NAMALWA (cell line): ENCODE measurements at places on chromosomes 5 and 9.

DNA sequence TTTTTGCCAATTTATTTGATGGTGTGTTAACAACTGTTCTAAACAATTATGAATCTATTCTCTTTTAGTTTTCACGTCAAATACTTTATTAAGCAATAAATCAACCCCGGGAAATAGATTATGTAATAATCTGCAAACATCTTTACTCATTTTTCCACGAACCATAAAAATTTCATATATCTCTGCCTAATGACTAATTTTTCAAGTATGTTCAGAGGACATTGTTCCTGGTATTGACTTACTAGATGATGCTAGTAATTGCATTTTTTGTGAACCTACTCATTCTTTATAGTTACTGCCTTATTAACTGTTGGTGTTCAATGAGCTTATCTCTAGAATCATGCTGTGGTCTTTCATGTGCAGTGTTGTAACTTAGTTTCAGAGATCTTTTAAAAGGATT, 41.0 kb upstream of the FBN2 start:
- DNase-seq = no peak

DNA sequence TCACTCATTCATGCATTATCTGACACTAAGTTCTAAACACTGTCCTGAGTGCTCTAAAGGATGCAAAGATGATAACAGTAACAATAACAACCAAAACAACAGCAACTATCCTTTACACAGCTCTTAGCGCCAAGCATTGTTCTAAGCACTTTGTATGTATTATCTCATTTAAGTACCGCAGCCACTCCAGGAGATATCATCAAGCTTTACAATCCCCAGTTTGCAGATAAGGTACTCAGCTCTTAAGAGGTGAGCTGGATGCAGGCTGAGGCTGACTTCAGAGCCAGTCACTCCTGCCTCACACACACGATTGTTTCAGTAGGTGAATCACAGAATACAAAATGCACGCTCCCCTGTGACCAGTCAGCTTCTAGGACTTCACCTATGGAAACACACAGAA, 141.8 kb downstream of the PAX5 start:
- no peak for DNase-seq

DNA sequence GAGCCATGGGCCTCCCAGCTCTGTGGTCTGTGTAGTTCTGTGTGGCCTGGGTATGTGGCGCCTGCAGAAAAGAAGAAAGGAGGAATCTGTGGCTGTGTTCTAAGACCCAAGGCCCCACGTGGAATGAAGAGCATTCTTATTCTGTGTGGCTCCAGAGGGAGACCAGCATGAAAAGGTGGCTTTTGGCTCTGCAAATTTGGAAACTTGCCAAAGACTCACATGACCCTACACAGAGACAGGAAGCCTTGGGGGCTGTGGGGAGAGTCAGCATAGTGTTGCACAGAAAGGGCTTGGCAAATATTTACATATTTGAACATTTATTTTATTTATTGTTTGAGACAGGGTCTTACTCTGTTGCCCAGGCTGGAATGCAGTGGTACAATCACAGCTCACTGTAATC, 193.3 kb downstream of the TMEM38B start:
- DNase-seq = no peak

DNA sequence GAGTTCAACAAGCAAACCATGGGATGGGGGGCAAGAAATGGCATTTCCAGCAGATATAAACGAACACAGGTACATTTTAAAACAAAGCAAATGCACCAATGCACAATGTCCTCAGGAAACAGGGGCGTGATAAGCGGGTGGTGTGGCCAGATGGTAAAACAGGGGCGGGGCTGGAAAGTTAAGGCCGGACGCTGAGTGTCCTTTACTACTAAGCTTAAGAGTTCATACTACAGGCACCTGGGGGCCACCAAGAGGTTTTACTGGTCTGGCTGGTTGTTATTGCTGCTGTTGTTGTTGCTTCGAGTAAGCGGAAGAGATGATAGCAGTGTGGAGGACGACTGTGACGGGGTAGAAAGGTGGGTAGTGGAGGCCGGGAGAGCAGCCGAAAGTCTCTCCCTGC, 99.8 kb downstream of the ATPSCKMT start:
- no peak for DNase-seq

DNA sequence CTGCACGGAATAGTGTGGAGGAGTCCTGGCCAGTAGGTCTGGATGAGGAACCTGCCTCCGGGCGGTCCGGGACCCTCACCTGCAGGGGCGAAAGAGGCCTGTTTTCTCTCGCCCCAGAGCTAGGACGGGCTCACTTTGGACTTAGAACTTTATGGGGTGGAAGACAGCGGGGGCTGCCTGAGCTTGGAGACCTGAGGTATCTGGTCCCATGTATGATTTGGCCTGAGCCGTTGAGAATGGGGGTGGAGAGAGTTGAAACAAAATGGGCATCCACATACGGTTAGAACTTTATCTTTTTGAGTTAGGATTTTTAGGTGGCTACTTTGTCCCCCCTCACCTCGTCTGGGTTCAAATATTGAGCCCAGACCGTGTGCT, 681 bp upstream of the ETF1 start:
- DNase-seq = no peak

- DNase-seq = no peak
Observed at GRCh38 chr9:96281641-96282040, 20.3 kb downstream of the HSD17B3 start.
